ENCODE measurements at places on chromosomes 5 and 9.

GRCh38 chr9:69431777-69432176 is 106.8 kb downstream of the ENTREP1 start:
- DNase-seq, result no peak

DNA sequence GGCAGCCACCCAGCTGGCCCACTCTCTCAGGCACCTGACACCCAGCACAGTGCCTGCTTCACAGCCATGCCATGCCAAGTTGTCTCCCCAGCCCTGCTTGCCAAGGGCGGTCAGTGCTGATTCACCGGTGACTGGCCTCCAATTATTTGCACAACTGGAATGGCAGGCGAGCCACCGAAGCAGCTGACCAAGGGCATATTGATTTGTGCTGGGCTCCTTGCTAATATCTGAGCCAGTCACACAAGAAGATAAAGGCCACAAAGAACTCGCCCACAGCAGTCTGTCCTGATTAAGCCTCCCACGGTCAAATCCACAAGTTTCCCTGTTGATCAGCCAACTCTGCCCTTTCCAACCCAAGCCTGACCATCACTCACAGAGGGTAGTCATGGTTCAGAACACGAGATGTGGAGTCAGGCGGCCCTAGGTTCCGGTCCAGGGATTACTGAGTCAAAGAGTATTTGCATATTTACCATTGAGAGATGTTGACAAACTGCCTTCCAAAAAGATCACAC is 6.4 kb upstream of the EEIG1 start:
- DNase-seq, result no peak

DNA sequence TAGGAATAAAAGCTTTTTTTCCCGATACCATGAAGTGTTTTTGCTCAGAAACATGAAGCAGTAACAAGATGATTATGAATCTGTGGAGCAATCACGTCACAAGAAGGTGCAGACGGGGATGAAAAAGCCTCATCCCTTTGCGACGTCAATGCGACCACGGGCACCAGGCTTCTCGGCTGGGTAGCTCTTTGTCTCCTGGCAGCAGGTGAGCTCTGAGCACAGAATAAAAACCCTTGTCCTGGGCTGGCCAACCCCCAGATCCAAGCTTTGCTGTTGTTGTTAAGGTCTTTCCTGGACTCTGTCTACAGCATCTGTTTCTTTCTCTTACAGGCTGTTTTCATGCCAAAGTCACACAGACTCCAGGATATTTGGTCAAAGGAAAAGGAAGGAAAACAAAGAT is 113.8 kb downstream of the ANKRD18B start:
- DNase-seq, result no peak

DNA sequence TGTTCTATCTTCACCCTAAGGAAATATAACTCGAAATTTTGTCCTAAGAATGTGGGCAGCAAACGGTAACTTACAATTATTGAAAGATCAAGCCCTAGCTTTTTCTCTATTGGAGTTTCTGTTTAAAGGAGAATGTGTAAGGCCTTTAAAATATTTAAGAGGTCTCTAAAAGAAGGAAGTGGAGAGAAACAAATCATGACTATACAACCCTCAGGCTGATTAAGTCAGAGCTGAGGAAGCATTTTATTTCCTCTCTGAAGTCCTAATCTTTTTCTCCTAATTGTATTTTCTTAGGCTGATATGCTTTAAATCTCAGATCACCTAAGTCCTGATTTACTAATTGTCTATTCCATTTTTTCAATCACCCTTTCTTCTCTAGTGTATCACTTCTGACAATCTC is 1708.8 kb upstream of the C9orf72 start:
- no peak for DNase-seq

- no peak for DNase-seq
Measured at GRCh38 chr9:117188394-117188793, 226.5 kb downstream of the ASTN2 start.

GRCh38 chr9:134378901-134379338 is 52.7 kb downstream of the RXRA start:
- no peak for DNase-seq

DNA sequence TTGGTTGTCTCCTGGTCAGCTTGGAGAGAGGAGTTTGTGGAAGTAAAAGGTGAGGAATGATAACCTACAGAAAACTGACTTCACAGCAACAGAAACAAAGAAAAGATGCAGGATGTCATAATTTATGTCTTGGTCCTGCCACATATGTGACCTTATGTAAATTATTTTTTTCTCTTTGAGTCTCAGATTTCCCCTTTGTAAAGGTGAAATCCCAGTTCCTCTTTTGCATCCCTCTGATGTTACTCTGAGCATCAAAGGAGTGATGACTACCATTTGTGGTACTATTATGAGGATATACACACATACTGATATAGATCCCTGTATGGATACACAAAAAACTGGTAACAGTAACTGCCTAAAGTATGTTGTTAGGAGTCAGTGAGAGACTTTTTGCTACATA is 1.4 kb upstream of the THG1L start:
- no peak for DNase-seq

DNA sequence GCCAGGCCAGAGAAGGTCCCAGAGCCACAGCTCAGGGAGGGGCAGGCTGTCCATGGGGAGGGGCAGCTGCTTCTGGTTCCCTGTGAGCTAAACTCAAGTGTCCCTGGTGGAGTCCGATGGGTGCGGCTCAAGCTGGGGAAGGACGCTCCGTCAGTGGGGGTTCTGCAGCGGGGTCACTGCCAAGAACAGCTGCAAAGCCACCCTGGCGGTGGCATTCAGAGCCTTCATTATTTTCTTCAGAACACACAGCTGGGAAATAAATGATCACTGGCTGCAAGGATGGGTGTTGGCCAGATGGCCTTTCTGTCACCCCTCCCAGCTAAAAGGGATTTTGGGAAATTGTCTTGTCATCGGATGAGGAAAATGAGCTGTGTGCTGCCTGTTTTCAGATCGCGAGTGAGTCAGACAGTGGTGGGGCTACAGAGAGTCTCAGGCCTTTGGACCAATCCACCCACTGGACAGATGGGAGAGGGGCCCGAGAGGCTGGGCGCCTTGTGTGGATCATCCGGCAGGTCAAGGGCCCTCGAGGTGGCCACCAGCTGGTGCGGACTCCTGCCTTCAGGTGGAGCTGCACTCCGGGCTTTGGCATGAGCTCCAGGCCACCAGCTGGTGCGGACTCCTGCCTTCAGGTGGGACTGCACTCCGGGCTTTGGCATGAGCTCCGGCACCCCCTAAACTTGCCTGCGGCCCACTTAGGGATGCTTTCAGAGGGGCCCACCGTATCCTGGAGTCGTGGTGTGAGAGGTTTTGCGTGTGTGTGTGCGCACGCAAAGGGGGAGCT is 17.9 kb upstream of the GFPT2 start:
- DNase-seq, result no peak

GRCh38 chr9:1238407-1238806 is 188.2 kb downstream of the DMRT2 start:
- no peak for DNase-seq

GRCh38 chr9:76502746-76503145 is 43.8 kb downstream of the GCNT1 start:
- no peak for DNase-seq

DNA sequence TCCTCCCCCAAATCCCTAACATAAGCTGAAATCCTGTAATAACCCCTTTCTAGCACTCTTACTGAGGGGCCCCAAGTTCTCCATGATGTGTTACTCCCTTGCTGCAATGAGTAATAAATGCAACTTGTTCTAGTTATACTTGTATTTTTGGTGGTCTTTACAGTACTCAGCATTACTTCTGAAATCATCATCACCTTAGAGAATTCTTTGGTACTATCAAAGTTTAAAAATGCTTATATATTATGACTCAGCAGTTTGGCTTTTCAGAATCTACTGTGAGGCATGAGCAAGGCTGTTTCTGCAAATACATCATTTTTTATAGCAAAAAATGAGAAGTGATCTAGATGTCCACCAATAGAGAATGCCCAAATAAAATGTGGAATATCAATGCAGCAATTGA is 20.7 kb upstream of the ROPN1L start:
- DNase-seq, result no peak

DNA sequence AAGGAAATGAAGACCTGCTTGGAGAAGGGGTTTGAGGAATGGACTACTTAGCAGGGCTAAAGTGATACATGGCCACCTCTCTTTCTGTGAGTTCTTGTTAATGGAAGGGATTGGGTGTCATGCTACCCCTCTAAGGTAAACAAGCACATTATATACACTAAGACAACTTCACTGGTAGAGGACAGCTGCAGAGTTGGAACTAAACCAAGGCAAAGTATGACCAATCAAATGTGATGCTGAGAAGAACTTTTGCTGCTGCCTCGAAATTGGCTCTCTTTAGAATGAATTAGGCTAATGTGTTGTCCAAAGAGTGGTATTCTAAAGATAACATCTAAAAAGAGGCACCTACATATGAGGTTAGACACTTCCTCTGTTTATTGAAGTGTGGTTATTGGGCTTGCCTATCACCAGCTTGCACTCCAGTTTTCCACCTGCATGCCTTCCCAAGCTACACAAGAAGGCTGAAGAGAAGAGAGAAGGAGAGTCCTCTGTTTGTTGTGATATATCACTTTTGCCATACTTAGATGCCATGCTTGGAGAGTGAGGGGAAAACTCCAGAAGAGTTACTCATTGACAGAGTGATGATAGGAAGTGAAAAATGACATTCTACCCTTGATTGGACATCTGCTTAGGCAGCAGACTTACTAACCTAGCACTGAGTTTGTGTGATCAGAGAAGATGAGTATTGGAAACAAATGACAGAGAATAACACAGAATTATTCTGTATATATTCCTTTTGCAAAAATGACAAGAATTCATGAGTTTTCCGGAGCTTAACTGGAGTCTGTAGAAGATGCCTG is 536.1 kb downstream of the ZNF608 start:
- DNase-seq, result no peak

DNA sequence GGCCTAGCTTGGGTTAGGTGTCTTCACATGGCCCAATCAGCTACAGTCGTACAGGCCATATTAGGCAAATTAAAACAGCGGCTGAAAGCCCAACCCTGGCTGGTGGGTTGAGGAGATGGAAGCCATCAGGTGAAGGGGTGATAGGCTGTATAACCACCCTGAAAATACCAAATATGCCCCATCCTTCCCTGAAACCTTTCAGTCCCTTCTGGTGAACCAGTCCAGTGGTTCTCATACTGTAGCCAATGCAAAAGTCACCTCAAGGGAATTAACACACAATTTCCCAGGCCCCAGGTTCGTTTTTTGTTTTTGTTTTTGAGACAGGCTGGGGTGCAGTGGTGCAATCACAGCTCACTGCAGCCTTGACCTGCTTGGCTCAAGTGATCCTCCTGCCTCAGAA is 19.8 kb upstream of the KCNV2 start:
- DNase-seq, result no peak

- DNase-seq, result no peak
Measured at GRCh38 chr9:95870352-95870751, 5.1 kb upstream of the ERCC6L2 start.

DNA sequence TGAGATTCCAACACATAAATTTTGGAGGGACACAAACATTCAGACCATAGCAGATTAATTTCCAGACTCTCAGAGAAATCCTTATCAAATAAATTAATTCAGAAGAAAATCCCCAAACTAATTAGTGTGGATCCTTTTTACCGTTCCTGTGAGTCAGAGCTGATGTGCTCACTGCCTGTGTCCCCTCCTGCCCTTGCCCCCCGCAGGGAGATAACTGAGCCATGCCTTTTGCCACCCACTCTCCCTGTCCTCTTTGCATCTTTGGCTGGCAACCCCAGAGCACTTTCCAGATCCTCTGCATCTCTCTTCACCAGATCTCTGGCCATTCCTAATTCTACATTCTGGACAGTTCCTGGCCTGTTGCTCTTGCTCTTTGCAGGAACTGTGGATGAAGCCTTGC is 135.4 kb upstream of the MAP1B start:
- no peak for DNase-seq

DNA sequence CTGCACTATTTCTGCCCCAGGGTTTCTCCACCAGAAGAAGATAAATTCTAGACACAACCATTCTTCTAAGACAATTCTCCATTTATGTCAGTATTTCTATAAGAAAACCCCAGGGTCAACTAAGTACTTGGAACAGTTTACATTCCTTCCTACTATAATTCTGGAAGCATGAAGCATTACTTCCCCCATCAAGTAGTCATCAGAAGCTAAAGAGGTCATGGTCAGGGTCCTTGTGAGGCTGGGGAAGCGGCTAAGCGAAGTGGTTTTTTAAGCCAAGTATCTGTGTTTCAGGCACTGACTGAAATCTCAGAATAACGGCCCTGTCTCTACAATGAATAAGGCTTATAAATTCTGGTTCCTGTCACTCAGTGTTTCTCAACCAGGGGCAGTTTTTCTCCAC is 197.8 kb downstream of the GLIS3 start:
- no peak for DNase-seq

DNA sequence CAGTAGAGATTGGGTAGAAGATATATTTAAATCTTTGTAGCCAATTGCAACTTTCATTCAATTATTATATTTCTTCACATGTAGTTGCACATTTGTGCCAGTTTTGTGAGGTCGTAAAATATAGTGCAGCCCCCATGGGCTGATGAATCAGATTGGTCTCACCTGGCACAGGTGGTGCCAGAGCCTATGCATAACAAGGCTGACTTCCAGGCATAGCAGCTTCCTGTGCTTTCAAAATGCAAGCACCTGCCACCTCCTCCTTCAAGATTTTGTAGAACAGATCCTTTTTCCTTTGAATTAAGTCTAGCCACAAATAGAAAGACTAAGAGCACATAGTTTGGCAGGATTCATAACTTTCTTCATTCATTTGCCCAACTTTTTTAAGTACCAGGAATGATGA is 87.1 kb downstream of the STARD4 start:
- DNase-seq, result no peak
